ENCODE measurements at places on chromosomes 3 and 15. TPM values are rescaled to one million over a fixed set of nuclear protein-coding genes. Genes with fewer than 3 reads are reported as not detected.
A peak's percentile ranks its signal among the peaks of the same experiment; 100 is the strongest.

DNA sequence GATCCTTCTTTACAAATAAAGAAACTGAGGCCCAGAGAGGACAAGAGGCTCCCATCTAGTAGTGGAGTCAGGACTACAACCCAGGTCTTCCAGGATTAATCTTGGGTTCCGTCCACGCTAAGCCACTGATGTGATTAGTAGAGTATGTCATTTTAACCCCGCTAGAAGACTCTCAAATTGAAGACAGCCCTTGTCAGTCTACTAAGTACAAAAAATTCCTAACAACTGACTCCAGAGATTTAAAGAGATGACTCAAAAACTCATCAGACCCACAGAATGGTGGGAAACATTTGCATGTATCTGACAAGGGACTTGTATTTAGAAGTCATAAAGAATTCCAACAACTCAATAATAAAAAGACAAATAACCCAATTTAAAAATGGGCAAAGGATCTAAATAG, 145.3 kb downstream of the CNTN3 start:
- H3K4me3 ChIP-seq = no peak overlapping the region
- H3K4me1 ChIP-seq = no peaks in the 10 kb centered on the region
- H3K36me3 ChIP-seq = no peaks in the 10 kb centered on the region
- no peaks in the 10 kb centered on the region for H3K27me3 ChIP-seq

DNA sequence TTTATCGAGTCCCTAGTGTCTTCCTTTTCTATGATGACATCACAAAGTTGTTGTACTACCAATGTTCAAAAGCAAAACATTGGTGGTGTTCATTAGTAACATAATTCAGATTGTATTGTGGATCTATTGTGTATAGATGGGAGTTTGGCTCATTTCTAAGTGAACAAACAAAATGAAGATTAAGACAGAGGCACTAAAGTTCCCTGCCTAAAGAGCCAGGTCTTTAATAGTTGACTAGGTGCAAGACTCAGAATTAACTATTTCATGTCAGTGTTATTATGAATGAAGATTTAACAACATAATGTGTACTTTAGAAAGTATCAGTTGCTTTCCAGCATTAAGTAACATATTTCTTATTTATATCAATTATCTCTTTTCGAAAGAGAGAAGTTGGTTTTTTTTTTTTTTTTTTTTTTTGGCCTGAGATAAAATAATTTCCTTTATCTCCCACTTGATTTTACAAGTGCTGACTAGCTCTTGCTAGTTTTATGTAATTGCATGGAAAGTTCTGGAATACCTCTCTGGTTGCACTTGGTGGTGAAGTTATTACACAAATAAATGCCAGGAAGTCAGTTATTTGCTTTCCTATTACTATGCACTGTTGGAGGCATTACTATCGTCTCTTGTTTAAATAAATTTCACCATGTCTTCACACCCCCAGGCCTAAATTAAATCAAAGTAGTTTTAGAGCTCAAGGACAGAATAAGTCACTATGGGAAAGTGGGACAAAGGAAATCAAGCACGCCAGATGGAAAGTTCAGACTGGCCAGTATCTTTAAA, 48.7 kb downstream of the NAALADL2 start:
- DNase-seq = no peak
- no peaks in the 10 kb centered on the region for H3K27me3 ChIP-seq
- no peak overlapping the region for H3K27ac ChIP-seq
- no peaks in the 10 kb centered on the region for H3K36me3 ChIP-seq

DNA sequence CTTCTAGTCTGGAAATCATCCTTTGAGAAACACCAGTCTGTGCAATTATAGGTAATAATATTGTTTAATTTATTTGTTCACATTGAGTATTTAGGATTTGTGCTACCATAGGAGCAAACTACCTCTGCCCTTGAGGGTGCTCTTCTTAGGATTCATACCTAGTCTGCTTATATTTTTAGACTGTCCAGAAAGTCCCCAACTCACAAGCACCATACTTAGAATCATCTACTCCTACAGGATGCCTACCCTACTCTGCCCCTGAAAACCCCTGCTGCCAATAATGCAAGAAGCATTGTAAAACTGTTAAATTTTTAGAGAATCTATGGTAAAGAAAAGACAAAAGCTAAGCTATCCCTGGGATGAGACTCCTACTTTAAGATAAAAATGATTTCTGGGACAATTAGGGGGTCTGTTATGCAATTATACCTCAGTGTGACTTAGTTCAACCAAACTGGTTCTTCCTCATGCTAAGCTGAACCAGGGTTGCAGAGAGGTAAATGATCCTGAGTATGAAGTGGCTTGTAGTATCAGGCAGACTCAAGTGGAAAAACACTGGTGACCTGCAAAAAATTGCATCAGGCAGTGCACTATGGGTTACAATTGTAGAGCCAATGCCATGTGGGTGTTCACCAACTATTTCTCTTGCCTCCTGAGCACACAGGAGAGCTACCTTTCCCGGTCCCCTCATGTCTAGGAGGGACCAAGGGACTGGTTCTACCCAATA, 133.3 kb downstream of the TNIK start:
- no peak overlapping the region for H3K27ac ChIP-seq
- peaks cover 16% of the 10 kb centered on the region for H3K4me1 ChIP-seq
- no peak for DNase-seq
- no peak overlapping the region for H3K4me3 ChIP-seq
- H3K27me3 ChIP-seq = no peaks in the 10 kb centered on the region

DNA sequence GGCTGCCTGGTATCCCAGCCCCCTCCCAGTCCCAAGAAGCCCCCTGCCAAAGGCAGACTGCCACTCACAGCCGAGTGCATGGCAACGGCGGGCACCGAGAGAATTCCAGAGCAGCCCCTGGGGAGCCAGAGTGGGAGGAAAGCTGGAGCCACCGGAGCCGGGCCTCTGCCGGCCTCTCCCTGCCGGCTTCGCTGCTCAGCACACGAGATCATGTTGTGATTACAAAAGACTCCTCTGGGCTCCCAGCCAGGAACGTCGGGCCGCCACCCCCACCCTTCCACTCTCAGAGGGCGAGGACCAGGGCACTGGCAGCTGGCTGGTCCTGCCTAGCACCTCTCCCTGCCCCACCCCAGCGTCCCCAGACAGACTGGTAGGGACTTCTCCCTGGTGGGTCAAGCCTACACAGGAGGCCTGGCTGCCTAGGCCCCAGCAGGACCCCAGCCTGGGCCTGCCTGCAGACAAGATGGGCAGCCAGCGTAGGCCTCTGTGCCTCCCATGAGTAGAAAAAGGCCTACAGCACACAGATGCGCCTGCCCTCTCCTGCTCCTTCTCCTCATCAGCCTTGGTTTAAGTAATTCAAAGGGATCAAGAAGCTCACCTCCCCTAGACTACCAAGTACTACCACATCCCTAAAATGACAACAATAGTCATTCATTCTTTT, at the start of gene CCDC9B:
TSS of gene CCDC9B (minus strand) at position 200 of the 661 bp plus-strand sequence. CDS start at position 80, 120 bp downstream.
- DNase-seq = no peak
- no peak within 1 kb of the TSS for H3K4me3 ChIP-seq
- H3K27ac ChIP-seq = no peak within 1 kb of the TSS
- H3K4me1 ChIP-seq = peaks cover 26% of the 10 kb centered on the region

DNA sequence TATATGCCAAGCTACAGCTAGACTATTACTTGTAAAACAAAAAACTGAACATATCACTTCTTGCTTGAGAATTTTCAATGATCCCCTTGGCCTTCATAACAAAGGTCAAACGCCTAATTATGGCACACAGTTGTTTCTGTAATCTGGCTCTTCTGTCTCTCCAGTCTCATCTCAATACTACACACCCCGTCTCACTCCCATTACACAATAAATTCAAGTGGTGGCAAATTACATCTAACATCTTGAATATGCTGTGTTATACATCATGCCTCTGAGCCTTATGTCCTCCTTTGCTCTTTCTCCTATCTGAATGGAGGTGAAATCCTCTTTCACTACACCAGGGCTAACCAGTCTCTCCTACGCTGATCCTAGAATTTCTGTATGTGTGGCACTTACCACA, 140.4 kb downstream of the TBL1XR1 start:
- no peaks in the 10 kb centered on the region for H3K4me1 ChIP-seq
- no peaks in the 10 kb centered on the region for H3K27me3 ChIP-seq
- peaks cover 3% of the 10 kb centered on the region for H3K36me3 ChIP-seq
- no peak for DNase-seq
- H3K27ac ChIP-seq = no peak overlapping the region
- no peak overlapping the region for H3K4me3 ChIP-seq

DNA sequence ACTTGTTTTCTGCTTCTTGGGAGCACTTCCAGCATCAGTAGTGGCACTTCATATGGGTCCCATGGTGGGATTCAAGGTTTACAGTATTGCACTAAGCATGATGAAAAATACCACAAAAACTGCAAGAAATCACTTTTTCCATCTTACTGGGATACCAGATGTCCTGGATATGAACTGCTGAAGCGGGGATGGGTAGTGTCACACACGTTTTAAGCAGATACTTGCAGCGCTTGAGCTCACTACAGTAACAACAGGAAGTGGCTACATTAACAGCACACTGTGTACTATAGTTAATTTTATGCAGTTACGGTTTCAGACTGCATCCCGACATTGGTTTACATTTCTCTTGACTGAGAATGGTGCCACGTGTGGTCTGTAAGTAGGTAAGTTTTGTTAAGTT, 3.5 kb upstream of the ISG20 start:
- H3K27ac ChIP-seq = peak overlapping the region; percentile 96
- peak overlapping the region; percentile 22 for H3K4me3 ChIP-seq
- H3K27me3 ChIP-seq = no peaks in the 10 kb centered on the region
- H3K36me3 ChIP-seq = peaks cover 7% of the 10 kb centered on the region
- DNase-seq = no peak

DNA sequence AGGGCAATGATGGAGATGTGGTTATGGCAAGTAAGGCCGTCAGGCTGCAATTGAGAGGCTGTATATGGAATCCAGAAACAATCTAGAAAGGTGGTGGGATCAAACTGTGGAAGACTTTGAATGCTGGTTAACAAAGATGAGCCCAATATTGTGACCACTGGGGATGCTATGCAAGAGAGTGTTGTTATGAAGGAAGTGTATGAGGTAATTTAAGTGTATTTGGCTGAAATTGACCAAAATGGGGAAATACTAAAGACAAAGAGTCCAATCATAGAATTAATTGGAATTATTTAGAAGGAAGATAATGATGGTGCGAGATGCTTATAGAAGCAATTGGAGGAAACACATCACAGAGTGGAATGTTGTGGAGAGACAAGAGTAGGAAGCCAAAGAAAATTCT, 24.5 kb downstream of the BTLA start:
- H3K4me3 ChIP-seq = no peak overlapping the region
- peaks cover 15% of the 10 kb centered on the region for H3K4me1 ChIP-seq

- H3K4me1 ChIP-seq = peaks cover 13% of the 10 kb centered on the region
- no peaks in the 10 kb centered on the region for H3K27me3 ChIP-seq
- H3K27ac ChIP-seq = no peak overlapping the region
- H3K4me3 ChIP-seq = no peak overlapping the region
These were observed 8.2 kb downstream of the OSBPL11 start for GRCh38 chr3:125587039-125587648.

GRCh38 chr15:74370471-74370870, 3.0 kb upstream of the CYP11A1 start:
- no peak overlapping the region for H3K4me3 ChIP-seq
- DNase-seq = no peak
- no peaks in the 10 kb centered on the region for H3K36me3 ChIP-seq
- H3K27me3 ChIP-seq = peaks cover 7% of the 10 kb centered on the region
- H3K4me1 ChIP-seq = peaks cover 29% of the 10 kb centered on the region
- H3K27ac ChIP-seq = no peak overlapping the region

DNA sequence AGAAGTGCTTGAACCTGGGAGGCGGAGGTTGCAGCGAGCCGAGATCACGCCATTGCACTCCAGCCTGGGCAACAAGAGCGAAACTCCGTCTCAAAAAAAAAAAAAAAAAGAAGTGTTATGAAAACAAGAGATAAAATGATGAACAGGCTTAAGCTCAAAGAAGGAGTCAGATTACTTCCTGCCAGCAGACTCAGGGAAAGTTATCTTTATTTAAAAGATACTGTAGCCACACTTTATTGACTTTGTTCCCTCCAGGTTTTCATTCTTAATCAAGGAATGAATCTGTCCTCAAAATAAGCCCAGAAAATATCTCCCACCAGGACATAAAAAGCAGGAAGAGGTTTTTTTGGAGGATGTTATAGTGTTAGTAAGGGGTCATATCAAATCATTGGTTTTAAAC, 176.5 kb upstream of the KCNMB2 start:
- no peak overlapping the region for H3K4me3 ChIP-seq
- H3K27ac ChIP-seq = no peak overlapping the region
- no peak for DNase-seq
- no peaks in the 10 kb centered on the region for H3K4me1 ChIP-seq

DNA sequence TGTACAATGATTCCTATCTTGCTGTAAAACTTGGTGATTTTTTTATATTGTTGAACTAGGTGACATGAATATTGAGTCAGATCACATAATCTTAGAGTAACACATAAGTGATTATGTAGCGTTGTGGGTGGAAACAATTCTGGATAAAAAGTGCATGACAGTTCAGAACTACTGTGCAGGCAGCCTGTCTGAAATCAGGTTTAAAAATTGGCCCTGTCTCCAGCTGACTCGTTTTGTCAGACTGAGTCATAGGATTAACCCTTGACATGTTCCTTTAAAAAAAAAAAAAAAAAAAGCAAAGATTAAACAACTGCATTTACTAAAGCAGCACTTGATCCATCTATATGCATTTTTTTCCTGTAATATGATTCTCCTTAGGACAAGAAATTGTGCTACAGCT, 160.0 kb upstream of the CGNL1 start:
- H3K27ac ChIP-seq = no peak overlapping the region
- no peak for DNase-seq
- no peak overlapping the region for H3K4me3 ChIP-seq
- H3K27me3 ChIP-seq = no peaks in the 10 kb centered on the region
- H3K4me1 ChIP-seq = no peaks in the 10 kb centered on the region

GRCh38 chr15:61831505-61831921, 228.7 kb downstream of the VPS13C start:
- no peak overlapping the region for H3K27ac ChIP-seq
- peaks cover 14% of the 10 kb centered on the region for H3K4me1 ChIP-seq
- H3K27me3 ChIP-seq = peaks cover 3% of the 10 kb centered on the region
- DNase-seq = no peak
- no peaks in the 10 kb centered on the region for H3K36me3 ChIP-seq

DNA sequence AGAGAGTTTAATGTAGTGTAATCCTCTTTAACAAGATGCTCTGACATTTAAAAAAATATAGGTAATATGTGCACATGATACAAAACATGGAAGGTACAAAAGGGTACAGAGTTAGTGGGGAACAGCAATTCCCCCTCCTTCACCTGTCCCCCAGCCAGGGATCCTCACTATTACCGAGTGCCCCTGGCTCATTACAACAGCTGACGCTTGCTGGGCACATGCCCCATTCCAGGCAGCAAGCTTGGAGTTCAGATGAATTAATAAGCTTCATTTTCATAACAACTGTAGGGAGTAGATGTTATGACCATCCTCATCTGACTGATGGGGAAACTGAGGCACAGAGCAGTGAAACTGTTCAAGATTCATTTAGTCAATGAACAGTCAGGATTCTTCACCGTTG, 41.2 kb downstream of the PCSK6 start:
- no peaks in the 10 kb centered on the region for H3K4me1 ChIP-seq
- no peak overlapping the region for H3K4me3 ChIP-seq
- no peaks in the 10 kb centered on the region for H3K27me3 ChIP-seq
- no peaks in the 10 kb centered on the region for H3K36me3 ChIP-seq
- no peak overlapping the region for H3K27ac ChIP-seq
- no peak for DNase-seq

NRROS gene
- 56.2 TPM for total RNA-seq

PLOD2 gene
- 0.28 TPM for total RNA-seq

RAMAC gene
- total RNA-seq = 27.2 TPM

MESP2 gene
- not detected for total RNA-seq

NEK11 gene
- total RNA-seq = 3.5 TPM

FSTL1 gene
- 1.4 TPM for total RNA-seq

Data from natural killer cell (primary cell).